ENCODE measurements at places on chromosomes 3 and 15. TPM values are rescaled to one million over a fixed set of nuclear protein-coding genes. Genes with fewer than 3 reads are reported as not detected.

CORO2B gene
- total RNA-seq: 1.6 TPM

IRAK2 gene
- total RNA-seq: 3.4 TPM

HESX1 gene
- 0.43 TPM for total RNA-seq

APPL1 gene
- total RNA-seq: 38.8 TPM

AADACL2 gene
- total RNA-seq: 0.18 TPM

GRCh38 chr3:10948326-10948725, 44.2 kb upstream of the SLC6A1 start:
- DNase-seq: no peak

- peak; percentile 74 for DNase-seq
Measured at GRCh38 chr15:74790080-74790916, 8.4 kb downstream of the CSK start.

DNA sequence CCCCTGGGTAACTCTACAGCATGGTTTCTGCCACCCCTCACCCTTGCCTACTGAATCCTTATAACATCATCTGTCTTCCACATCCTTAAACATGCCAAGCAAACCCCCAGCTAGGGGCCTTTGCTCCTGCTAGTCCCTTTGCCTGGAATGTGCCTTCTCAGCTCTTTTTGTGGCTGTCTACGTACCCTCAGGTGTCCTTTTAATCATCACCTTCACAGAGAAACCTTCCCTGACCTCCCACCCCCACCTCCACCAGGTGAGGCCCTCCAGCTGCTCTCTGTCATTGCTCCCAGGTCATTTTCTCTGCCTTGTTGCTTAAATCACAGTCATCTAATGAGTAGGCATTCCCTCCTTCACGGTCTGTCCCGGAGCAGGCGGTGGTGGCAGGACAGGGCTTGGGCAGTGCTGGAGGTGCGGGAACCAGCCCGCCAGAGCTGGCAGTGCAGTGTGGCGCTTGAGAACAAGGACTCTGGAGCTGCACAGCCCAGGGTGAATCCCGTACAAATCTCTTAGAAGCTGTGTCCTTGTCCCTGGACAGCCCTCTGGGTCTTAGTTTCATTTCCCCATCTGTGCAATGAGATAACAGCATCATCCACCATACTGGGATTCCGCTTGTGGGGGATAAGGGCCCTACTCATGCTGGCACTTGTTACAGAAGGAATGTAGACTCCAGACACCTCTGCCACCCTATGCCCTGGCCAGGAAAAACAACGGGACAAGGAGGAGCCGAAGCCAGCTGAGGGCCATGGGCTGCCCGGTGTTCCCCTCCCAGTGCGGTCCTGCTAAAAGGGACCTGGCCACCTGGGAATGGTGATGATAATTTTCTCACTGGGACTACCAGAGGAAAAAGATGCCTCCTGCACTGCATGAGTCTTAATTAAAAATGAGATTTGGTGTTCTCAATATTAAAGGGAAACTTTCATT, 52.1 kb upstream of the IQSEC1 start:
- DNase-seq: no peak

Data from left colon (tissue), 2 donors.